Fibroblast of the aortic adventitia (primary cell): ENCODE measurements at places on chromosomes 4 and X. TPM values are rescaled to one million over a fixed set of nuclear protein-coding genes. Genes with fewer than 3 reads are reported as not detected.

Gene RHOH
- total RNA-seq, result not detected in 2 replicates

Gene CLOCK
- total RNA-seq, result 24.8 and 39.0 TPM in 2 replicates

GRCh38 chr4:171588051-171588545 is 225.1 kb upstream of the GALNTL6 start:
- no peak for DNase-seq

- DNase-seq, result peak; percentile 16
These were observed 309.3 kb downstream of the ANK2 start for GRCh38 chr4:113358784-113359183.

Gene PSAPL1
- not detected in 2 replicates for total RNA-seq

DNA sequence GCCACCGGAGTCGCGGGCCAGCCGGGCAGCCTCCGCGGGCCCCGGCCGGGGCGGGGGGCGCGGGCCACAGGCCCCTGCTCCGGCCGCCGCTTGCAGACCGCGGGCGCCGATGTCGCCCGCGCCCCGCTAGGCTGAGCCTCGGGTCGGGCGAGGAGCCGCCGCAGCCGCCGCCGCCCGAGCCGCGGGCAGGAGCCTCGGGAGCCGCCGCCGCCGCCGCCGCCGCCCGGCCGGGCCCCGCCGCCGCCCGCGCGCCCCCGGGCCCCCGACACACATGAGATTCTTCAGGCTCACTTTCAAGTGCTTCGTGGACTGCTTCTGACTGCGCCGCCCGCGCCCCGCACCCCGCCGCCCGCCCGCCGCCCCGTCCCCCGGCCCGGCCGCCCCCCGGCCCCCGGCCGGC is 345 bp downstream of the SLC6A8 start:
- no peak for DNase-seq

Gene HEPH
- total RNA-seq, result 29.5 and 52.8 TPM in 2 replicates

- no peak for DNase-seq
These were observed 545.0 kb downstream of the TMA16 start for GRCh38 chr4:164039482-164039881.

Gene ADGRG4
- not detected in 2 replicates for total RNA-seq

Gene LGI2
- total RNA-seq, result 0.54 and 6.5 TPM in 2 replicates

GRCh38 chr4:57550198-57550597 is 440.0 kb upstream of the IGFBP7 start:
- DNase-seq, result no peak

Gene CT47A7
- not detected in 2 replicates for total RNA-seq

GRCh38 chr4:158906073-158906472 is 137.2 kb downstream of the FNIP2 start:
- no peak for DNase-seq

Gene PITX2
- total RNA-seq, result 0.18 and 1.4 TPM in 2 replicates

Gene LEF1
- total RNA-seq, result 0.63 TPM in 1 of 2 replicates, not detected in the other

- DNase-seq, result no peak
These were observed 37.0 kb downstream of the DLG3 start for GRCh38 chrX:70481471-70482270.
